Glomerular endothelial cell (primary cell): ENCODE measurements at places on chromosomes 11 and 22.

DNA sequence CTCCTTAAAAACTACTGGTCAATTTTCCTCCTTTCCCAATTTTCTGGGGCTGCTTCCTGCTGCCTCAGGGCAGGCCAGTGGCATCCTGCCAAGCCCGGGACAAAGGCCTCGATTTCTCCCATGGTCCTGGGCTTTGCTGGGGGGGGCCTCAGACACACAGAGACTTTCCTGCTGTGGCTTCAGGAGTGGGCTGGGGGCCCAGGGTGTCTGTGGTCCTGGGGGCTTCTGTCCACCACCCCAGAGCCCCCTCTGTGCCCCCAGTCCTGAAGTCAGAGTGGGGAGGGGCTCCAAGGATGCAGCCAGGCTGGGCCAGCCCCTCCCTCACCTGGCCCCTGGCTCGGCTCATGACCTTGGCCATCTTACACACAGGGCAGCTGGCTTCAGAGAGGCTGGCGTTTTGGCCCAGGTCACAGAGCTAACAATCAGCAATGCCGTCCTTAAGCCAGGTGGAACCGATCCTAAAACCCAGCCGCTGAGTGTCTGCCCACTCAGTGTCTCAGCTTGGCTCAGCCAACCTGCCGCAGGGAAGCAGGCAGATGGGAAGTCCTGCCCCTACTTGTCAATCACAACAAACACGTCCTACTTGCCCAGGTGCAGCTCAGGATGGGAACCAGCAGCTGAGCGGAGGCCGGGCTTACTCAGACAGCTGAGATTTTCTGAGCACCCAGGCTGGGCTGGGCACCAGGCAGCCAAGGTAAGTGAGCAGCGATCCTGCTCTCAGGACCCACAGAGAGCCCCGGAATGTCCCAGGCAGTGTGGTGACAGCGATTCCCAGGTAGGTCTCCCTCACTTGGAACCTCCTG, 34.6 kb downstream of the OSBPL5 start:
- DNase-seq: no peak

DNA sequence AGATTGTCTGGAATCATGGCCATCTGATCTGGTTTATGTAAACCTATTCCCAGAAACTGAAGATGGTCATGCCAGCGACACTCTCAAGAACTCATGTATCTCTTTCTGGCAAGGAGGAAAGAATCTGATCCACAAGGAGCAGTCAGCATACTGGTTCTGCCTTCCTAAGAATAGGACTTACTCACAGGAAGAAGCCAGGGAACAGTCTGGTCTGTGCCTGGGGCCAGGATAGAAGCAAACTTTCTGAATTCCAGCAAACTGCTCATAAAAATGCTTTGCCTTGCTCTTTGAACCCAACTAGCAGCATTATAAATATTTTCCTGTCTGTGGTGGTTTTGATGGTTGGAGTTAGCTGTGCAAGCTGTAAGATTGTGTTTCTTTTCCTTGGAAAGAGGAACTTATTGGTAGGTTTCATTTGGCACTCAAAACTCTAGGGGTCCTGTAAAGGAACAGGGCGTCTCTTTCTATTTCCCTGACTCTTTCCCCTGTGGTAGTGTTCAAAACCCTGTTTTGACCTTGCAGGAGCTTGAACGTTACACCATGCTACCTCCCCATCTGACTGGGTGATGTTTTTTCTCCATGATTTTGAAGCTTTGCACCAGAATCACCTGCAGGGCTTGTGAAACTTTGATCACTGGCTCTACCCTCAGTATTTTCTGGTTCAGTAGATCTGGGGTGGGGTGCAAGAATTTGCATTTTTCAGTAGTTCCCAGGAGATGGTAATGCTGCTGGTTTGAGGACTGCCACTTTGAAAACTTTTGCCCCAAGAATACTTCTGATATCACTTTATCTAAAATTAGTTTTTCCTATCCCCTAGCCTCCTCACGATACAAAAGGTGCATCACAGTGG, 627.8 kb upstream of the ANO5 start:
- no peak for DNase-seq

GRCh38 chr22:18906896-18907295, 776 bp downstream of the DGCR6 start:
- no peak for DNase-seq

- no peak for DNase-seq
Observed at GRCh38 chr11:16891165-16891564, 123.0 kb downstream of the PLEKHA7 start.

- no peak for DNase-seq
Observed at GRCh38 chr11:62922653-62923431, 1.7 kb upstream of the CHRM1 start.

- DNase-seq: no peak
Observed at GRCh38 chr22:26883393-26883792, 226.0 kb downstream of the MIAT start.

DNA sequence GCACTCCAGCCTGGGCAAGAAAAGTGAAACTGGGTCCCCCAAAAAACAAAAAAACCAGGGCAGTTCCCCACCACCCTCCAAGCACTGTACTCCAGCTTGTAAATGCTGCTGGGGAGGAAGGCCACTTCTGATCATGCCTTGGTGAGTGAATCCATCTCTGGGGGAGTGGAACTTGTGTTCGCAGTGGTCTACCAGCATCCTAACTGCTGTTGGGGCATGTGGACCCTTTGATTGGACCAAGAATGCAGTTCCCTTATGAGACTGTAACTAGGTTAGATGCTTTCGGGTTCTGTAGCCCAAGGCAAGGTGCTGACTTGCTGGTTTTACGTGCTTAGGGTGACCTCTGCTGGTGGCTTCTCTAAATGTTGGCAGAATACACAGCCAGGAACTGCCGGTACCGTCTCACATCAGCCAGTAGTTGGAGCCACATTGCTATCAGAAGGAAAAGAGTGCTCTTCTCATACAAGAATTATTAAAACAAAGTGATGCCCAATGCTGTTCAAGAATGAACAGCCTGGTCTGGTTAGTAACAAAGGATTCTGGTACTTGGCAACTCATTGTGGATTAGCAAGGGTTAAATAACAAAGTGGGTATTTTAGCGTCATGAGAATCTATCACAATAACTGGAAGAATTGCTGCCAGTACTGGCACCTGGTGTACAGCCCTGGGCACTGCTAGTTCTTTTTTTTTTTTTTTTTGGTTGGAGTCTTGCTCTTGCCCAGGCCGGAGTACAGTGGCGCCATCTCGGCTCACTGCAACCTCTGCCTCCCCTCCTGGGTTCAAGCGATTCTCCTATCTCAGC, 13.0 kb downstream of the EIF1AD start:
- peak; percentile 94 for DNase-seq

DNA sequence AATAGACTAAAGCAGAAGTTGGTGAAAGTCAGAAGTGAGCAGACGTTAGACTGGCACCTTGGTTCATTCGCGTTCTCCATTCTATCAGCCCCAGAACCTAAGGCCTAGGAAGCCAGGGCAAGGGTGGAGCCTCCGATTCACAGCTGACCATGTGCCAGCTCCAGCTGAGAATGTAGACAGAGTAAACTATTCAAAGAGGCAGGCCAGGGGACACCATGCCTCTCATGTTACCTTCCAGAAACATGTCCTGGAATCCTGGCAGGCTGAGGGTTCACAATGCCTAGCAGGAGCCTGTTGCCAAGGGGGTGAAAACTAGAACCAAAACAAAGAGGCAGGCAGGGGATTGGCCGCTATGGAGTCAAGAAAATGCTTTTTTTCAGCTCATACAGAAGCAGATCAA, 224.4 kb upstream of the POU2AF2 start:
- DNase-seq: no peak

DNA sequence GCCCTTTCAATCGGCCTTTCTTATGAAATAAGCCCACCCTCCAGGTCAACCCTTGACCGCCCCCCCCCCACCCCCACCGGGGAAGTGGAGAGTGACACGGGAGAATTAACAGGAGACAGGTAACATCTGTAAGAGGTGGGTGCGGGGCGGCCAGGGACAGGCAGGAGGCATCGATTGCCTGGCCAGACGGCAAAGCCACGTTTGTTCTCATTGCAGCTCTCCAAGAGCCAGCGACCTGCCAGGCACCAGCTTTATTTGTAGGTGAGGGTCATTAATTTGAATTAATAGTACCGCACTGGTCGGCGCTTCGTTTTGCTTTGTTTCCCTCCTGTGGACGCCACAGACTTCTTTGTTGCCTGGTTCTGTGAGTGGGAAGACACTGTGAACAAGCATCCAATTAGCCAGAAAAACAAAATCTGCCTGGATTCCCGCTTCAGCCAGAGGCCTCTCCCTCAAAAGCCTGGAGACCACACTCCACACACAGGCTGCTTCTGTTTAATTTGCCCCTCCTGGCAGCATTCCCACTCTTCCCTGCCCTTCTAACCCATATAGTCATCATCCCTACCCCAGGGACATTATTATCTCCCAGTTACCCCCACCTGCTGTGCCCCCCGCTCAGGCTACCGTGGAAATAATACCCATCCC, 104.5 kb upstream of the OPCML start:
- no peak for DNase-seq

- DNase-seq: no peak
Observed at GRCh38 chr11:130407978-130408377, 20.4 kb downstream of the ADAMTS8 start.

GRCh38 chr22:37486224-37486845, at the start of gene MFNG:
TSS of gene MFNG (minus strand) at chr22:37486384. CDS start at chr22:37486177, 207 bp downstream.
- no peak for DNase-seq

GRCh38 chr22:28443526-28443876, 236.1 kb downstream of the TTC28 start:
- DNase-seq: peak; percentile 58

- DNase-seq: no peak
Observed at GRCh38 chr11:16225623-16226022, 130.7 kb downstream of the SOX6 start.

- no peak for DNase-seq
Observed at GRCh38 chr22:45966320-45966894, 10.6 kb downstream of the WNT7B start.

DNA sequence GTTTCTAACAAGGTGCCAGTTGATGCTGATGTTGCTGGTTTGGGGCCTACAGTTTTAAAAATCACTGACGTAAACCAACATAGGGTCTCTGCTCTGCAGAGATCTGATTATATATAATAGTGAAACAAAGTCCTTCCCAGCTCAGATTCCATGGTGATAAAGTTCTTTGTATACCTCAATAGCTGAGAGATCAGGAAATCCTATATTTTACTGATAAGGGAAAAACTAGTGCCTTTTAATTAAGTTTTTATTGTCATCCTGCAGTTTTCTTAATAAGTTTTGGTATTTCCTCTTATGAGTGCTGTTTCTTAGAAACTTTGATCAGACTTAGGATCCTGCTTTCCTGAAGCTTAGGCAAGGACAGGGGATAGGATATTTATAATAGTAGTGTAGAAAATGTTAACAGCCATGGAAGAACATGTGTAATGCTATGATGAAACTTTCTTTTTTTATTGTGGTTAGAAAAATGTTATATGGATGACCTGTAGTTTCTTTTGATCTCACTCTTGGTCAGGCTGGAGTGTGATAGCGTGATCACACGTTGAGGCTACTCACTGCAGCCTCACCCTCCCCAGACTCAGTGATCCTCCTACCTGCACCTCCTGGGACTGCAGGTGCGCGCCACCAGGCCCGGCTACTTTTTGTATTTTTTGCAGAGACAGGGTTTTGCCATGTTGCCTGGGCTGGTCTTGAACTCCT, 14.1 kb downstream of the CAPRIN1 start:
- DNase-seq: no peak

- peak; percentile 52 for DNase-seq
Observed at GRCh38 chr11:36165621-36166397, 123.4 kb downstream of the COMMD9 start.

GRCh38 chr11:29989174-29989970, 27.5 kb downstream of the KCNA4 start:
- DNase-seq: no peak

DNA sequence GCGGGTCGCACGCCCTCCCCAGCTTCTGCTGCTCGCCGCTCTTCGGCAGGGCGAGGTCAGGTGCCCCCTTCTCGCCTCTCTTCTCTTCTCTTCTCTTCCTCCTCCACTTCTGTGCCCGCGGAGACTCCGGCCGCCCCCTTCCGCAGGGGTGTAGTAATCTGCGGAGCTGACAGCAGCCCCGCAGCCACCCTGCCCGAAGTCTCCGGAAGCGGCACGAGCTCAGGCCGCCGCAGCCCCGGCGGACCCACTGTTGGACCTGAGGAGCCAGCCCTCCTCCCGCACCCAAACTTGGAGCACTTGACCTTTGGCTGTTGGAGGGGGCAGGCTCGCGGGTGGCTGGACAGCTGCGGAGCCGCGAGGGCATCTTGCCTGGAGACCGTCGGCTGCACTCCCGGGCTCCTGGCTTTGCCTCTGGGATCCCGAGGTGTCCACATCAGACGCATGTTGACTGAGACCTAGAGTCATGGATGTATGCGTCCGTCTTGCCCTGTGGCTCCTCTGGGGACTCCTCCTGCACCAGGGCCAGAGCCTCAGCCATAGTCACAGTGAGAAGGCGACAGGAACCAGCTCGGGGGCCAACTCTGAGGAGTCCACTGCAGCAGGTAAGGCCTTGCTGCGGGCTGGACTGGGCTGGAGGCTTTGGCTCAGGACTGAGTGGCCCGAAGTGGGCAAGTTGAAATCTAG, 486 bp downstream of the STIM1 start:
- no peak for DNase-seq

DNA sequence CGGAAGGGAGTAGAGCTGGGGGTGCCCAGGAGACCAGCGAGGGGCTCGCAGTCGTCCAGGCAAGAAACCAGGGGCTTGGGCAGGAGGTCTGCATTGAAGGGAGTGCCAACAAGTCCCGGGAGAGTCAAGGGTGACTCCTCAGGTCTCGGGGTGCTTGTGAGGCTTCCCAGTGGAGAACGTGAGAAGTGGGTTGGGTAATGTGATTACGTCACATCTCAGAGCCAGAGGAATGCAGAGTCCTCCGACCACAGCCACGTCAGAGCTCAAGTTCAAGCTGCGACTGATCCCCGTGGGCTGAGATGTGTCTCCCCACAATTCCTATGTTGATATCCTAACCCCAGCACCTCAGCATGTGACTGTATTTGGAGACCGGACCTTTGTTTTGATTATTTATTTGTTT, 89.7 kb upstream of the SHANK2 start:
- no peak for DNase-seq

GRCh38 chr11:83779876-83780275, 493.7 kb upstream of the CCDC90B start:
- DNase-seq: no peak

DNA sequence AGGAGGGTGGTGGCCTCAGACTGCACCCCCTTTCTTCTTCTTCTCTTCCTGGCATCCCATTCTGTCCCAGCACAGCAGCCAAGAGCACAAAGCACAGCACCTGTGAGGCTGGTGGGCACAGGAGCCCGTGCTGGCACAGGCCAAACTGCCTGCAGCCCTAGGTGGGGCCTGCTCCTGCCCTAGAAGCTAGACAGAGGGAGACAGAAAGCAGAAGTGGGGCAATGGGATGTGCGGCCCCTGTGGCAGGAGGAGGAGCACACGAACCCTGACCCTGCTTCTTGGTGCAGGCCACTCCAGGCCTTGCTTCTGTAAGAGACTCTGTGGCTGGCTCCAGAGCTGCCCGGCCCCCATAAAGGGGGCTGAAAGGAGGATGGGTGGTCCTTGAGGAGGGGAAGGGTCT, 3.9 kb upstream of the PTS start:
- no peak for DNase-seq
